ENCODE measurements at places on chromosomes 12 and 14.

DNA sequence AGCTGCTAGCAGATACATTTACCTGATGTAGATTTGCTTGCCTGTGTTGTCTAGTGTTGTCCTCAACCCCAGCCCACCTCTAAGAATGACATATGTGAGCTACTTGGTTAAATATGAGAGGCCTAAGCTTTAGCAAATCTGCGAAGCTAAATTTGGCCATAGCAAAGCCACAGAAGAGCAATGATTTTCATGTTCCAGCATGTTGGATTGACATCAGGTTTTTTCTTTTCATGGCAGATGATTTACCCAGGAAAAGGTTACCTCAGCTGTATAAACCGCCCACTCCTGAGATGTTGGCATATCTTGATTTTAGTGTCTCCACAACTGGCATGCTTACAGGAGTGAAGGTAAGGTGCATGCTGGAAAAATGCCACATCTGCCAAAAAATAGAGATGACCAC lies 36.4 kb upstream of the ATF1 start:
- no peak for DNase-seq

GRCh38 chr12:76247026-76247646 lies 101.1 kb downstream of the BBS10 start:
- DNase-seq = no peak

- DNase-seq = no peak
Measured at GRCh38 chr14:76713121-76713520, 48.1 kb upstream of the VASH1 start.

GRCh38 chr12:103457471-103457870 lies 38.3 kb downstream of the C12orf42 start:
- no peak for DNase-seq

DNA sequence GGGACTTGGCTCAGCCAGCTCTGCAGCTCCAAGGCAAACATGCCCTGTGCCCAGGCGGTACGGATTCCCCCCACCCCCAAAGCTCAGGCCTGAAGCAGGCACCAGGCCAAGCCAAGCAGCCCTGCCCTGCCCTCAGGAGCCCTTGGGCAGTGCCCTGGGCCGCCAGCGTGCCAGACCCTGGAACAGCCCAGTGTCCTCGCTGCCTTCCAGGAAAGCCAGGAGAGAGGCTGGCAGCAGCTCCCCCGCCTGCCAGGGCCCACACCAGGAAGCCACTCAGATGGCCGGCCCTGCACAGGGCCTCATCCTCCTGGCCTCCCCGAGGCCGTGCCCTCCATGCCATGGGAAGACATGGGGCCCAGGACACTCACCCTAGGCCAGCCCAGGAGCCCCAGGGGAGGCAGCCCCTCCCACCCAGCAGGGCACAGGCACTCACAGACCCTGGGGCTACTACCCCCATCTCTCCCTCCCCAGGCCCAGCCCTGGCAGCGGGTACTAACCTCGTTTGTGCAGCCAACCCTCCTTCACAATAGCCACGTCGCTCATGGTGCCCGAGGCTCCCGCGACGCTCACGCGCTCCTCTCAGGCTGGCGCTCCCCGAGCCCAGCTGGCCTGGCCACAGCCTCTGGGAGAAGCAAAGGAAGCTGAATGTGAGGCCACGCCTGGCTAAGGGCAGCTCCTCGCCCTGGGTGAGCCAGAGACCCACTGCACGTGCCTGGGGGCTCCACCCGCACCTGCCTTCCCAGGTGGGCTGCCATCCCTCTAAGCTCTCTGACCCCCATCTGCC lies 3.3 kb downstream of the AKT1 start:
- no peak for DNase-seq

DNA sequence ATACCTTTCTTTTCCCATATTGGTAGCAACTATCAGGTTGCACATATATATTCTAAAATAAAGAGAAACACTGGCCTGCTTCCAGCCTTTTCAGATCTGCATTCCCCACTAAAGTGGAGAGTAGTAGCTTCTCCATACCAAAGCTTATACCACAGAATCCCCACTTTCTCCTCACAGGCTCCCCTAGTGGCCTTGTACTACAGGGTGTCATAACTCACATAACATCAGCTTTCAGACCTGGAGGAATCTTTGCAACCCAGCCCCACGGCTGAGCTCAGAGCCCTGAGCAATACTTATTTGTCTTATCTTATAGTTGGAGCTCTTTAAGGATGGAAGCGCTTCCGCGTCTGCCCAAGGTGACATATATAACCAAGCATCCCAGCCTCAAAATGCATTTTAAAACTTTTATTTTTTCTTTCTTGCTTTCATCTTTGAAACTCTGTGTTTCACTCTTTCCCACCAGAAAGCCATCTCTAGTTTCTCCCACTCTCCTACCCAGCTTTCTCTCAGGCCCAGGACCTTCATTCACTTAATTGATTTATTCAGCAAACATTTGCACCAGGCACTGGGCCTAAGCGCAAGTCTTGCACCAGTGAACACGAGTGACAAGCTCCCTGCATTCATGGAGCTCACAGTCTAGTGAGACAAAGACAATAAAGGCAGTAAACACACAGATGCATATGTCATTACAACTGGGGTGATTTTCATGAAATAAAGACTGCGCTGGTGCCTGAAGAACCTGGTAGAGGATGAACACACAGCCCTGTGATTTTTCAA lies 254.7 kb downstream of the IPO8 start:
- DNase-seq = no peak

- no peak for DNase-seq
Measured at GRCh38 chr12:5402009-5402935, 29.6 kb upstream of the NTF3 start.

GRCh38 chr12:2575245-2575644 lies 219.5 kb upstream of the FKBP4 start:
- DNase-seq = no peak

- no peak for DNase-seq
Measured at GRCh38 chr14:69484444-69485314, at the start of gene PLEKHD1. Gene PLEKHD1, plus strand, starts transcription at chr14:69484728. Its CDS starts 238 bp downstream, at chr14:69484966.

DNA sequence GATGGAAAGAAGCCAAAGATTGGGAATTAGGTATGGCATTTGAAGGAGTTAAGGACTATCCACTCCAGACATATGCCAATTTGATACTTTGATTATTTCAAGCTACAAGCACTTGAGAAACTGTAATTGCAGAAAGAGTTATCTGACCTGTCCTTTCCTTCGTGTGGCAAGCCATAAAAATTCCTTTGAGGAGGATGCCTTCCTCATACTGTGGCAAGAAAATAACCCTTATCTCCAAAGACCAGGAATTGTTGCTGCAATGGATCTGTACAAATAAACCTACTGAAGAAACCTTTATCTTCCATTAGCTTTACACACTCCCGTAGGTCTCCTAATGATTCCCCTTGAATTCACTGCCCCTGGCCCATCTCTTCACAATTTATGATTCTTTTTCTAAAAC lies 165.1 kb upstream of the AMIGO2 start:
- no peak for DNase-seq

DNA sequence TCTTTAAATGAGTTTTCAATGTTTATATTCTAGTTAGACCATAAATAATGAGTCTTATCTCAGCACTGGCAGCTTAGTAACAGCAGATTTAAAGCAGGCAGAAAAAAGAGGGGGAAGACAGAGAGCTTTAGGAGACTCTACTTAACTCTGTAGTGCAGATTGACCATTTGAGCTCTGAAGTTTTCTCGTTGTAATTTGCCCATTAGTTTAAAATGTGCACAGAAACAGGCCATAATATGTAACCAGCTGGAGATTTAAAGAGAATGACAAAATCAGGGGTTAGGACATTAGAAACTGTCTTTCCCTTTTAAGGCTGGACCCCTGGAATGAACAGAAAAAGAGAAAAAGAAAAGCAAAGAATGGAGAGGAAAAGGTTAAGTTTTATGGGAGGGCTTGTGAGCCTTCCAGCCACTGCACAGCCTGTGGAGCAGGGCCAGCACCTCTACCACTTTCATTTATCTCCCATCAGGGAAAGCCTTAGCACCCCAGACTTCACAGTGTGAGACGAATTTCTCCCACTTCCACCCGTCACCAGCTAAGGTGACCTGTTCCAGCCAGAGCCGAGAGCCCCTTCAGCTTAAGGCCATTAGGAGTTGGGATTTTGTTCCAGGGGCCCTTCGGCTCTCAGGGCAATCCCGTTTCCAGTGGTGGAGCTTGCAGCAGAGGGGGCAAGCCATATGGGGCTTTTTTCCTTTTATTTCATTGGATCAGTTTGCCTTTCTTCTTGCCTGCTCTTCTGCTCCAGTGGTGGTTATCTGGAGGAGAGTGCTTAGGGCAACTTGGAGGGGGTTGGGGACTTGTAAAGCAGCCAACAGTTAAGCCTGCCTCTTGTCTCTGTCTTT lies 8.0 kb downstream of the IL22 start:
- DNase-seq = no peak

- no peak for DNase-seq
Measured at GRCh38 chr12:16189849-16190248, 87.6 kb downstream of the SLC15A5 start.

GRCh38 chr14:101635749-101636560 lies 74.7 kb downstream of the DIO3 start:
- DNase-seq = no peak

DNA sequence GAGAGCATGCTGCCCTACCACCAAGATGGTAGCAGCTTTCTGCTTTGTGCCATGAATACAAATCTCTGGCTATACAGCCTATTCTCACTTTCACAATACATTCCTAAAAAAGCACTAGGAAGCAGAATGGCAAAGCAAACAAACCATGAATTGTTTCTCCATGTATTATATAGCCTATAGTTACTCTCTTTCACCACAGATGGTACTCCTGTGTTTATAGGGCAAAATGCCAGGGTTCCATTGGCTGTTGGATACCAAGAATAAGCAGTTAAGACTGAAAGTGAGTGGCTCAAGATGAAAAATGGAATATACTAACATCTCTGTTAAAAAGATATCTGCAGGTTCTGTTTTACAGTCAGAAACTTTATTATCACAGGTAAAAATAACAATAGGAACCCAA lies 11.1 kb downstream of the ARF3 start:
- no peak for DNase-seq

DNA sequence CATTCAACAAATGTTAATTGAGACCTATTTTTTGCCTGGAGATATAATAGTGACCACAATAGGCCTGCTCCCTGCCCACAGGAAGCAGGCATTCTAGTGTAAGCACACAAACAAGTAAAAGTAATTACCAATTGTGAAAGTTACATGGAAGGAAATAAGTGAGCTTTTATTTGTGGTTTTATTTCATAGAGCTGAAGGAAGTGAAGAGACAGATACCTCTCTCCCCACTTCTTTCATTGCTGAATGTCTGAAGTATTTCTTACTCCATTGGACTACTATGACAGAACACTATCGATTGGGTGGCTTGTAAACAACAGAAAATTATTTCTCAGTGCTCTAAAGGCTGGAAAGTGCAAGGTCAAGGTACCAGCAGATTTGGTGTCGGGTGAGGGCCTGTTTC lies 183.5 kb downstream of the PRKCH start:
- no peak for DNase-seq

DNA sequence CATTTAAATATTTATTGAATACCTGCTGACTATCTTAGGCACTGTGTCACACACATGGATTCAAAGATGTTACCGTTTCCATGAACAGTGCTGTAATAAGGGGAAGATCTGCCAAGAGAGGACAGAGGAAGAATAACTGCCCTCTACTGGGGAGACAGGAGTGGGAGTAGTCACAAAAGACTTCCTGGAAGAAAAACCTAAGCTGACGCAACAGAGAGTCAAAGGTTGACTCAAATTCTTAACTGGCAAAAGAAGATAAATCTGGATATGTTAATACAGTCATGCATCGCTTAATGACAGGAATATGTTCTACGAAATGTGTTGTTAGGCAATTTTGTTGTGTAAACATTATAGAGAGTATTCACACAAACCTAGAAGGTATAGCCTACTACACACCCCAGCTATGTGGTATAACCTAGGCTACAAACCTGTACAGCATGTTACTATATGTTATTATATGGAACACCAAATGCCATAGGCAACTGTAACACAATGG lies 51.5 kb downstream of the DCAF5 start:
- DNase-seq = no peak

- no peak for DNase-seq
Measured at GRCh38 chr14:37708481-37708880, 113.1 kb downstream of the TTC6 start.

DNA sequence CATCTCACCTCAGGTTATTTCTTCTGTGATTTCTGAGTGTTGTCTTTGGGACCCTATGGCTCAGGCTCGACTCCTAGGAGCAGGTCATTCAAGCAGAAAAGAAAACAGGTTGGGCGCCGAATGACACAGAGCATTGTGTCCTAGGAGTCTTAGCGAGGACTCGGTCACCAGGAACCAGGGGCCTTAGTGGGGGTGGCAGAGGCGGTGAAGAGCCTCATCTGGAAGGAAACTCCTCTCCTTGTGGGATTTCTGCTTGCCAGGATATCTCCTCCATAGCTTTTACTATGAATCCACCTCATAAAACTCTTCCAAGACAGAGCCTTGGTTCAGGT lies 630 bp downstream of the PLEKHH1 start:
- DNase-seq = no peak

DNA sequence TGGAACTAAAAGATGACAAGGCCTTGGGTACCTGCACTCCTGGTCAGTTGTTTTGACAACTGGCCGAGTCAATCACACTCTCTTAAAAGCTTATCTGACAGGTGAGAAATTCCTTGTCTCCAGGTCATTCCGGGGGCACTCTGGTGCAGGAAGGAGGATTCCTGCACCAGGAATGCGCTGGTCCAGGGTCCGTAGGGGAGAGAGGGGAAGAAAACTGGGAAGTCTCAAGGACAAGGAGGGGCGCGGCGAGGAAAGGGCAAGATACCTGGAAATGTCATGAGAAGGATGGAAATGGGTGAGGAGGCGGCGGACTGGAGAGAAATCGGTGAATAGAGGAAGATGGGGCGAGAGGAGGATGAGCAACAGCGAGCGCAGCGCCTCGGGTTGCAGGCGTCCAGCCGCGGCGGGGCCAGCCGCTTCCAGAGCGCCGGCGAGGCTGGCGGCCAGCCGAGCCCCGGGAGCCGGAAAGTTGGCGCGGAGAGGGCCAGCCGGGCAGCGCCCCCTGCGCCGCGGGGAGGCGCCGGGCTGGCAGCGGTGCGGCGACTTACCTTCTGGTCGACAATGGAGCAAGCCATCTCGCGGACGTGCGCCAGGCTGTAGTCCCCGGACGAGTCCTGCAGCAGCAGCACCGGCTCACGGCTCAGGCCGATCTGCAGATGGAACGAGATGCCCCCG lies 809 bp downstream of the PRKD1 start:
- no peak for DNase-seq

DNA sequence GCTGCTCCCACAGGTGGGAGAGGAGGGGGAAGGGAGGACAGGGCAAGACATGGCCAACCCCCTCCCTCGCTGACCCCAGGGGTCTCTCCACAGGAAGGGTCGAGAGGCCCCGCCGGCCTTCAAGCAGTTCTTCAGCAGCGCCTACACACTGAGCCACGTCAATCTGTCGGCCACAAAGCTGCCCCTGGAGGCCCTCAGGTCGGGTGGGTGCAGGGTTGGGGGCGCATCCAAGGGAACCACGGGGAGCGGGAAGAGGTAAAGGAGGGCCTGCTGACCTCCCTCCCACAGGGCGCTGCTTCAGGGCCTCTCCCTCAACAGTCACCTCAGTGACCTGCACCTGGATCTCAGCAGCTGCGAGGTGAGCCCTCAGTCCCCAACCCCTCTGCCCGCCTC lies 6.1 kb downstream of the CARMIL3 start:
- DNase-seq = no peak
